Endothelial cell (in vitro differentiated cells): ENCODE measurements at places on chromosomes 13 and 19. TPM values are rescaled to one million over a fixed set of nuclear protein-coding genes. Genes with fewer than 3 reads are reported as not detected.

FFAR3 gene
- not detected for total RNA-seq

ZNF77 gene
- total RNA-seq, result 5.5 TPM

DNA sequence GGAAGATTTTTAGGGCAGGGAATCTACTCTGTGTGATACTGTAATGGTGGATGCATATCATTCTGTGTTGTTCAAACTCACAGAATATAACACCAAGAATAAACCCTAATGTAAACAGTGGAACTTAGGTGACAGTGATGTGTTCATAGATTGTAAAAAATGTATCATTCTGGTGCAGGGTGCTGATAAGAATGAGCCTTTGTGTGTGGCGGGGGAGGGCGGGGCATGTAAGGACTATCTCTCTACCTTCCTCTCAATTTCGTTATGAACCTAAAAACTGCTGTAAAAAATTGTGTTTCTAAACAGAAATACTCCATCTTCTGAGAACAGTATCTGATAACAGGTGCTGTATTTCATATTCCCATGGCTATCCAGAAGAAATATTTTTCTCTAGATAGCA is 35.6 kb downstream of the TNFRSF19 start:
- no peak for DNase-seq

MPHOSPH8 gene
- total RNA-seq, result 19.2 TPM

- DNase-seq, result no peak
Observed at GRCh38 chr13:81927347-81927746, 1586.4 kb upstream of the SPRY2 start.

- DNase-seq, result no peak
Observed at GRCh38 chr13:48167866-48168265, 65.1 kb upstream of the ITM2B start.

- no peak for DNase-seq
Observed at GRCh38 chr19:16591803-16592556, 19.8 kb upstream of the SLC35E1 start.

CGB8 gene
- total RNA-seq, result not detected

- no peak for DNase-seq
Observed at GRCh38 chr13:24842549-24843274, 78.7 kb downstream of the RNF17 start.

ZSCAN18 gene
- total RNA-seq, result 47.7 TPM

DNA sequence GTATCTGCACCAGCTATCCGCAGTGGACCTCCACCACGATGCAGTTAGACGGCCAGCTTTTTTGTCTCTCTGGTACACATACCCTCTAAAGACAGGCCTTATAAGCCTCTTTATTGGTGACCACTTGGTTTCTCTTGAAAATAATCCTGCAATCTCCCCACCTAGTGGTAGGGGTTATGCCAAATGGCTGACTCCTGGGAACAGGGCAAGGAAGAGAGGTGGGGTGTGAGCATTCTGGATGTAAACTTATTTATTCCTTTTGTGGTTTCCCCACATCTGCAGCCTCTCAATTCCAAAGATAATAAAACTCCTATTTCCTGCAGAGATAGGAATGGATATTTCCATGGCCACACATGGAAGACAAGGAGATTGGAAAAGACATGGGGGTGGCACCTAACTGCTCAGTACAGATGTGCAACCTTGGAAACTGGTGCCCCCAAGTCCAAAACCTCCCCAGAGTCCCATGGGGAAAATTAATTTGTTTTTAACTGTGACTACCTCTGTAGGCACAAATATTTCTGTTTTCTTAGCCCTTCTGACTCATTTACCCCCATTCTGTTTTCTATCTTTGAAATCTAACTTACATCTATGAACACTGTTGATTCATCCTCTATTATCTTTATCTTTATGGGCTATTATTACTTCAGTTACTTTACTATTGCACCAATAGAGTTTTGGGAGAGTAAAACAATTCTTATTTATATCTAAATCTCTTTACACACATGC is 112.7 kb upstream of the TSHZ3 start:
- no peak for DNase-seq

- no peak for DNase-seq
Observed at GRCh38 chr19:1434040-1434366, 4.2 kb upstream of the RPS15 start.

DNA sequence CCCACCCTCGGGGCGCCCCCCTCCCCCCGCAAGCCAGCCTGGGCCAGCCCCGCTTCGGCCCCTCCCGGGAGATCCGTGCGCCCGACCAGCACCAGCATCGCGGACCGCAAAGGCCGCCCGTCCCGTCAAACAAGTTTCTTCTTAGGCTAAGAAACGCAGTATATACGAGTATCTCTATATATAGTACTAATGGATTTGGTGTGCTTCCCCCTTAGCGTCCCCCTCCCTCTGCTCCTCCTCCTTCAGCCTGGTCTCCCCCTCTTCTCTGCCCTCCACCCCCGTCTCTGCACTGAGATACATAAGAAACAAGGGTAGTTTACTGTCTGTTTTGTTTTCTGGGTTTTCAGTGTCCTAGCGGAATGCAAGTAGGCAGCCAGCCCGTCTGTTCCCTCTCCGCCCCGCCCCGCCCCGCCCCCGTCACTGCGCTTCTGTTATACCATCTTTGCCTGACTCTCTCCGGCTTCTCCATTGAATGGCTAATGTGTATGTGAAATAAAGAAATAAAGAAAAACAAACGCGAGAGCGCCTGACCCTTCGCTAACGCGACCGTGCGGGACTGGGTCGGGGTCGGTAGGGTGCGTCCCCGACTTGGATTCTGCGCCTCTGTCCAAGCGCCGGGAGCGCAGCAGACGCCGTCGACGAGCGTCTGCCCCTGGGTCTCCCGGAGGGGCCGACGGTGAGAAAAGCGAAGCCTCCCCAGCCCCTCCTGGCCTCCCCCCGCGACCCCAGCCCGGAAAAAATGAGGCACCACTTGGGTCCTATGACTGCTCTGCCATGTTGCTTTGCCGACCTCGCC is 4.2 kb downstream of the LYL1 start:
- no peak for DNase-seq

DNA sequence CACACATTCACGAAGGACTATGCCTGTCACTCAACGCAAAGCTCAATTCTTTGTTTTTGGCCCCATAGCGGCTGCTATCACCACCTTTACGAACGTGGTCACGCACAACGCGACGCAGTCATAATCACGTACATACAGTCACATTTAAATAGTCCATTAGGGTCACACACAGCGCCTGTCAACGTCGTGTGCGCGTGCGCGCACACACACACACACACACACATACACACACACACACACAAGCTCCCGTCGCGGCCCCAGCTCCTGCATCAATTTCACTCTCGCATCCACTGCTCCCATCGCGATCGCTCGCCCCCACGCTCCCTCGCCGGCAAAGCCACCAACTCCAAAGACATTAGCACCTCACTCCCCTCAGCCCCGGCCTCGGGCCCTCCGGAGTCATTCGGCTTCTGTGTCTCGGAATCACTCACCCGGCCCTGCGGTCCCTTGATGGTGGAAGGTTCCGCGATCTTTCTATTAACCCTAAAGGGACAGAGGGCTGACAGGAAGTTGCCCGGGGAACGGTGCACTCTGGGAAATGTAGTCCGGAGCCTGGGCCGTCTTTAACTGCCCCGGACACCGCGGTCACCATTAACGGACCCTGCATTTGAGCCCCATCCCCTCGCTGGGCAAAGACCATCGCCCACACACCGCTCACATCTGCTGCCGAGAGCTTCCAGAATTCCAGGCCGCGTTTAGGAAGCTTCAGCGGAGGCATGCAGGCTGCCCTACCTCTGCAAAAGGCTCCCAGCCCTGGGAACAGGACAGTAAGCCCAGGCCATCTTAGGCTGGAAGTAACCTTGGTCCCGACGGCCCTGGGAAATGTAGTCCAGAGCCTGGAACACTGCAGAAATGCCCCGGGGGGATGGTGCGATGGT is at the start of gene ZNF790:
ZNF790 (minus strand) TSS at position 482 of the 878 bp plus-strand sequence. CDS start 12,768 bp downstream, outside the sequence.
- DNase-seq, result peak; percentile 74

- peak; percentile 18 for DNase-seq
Observed at GRCh38 chr13:85799097-85799582, at the start of gene SLITRK6. TSS of gene SLITRK6 (minus strand) at chr13:85799419. CDS start at chr13:85796508, 2,911 bp downstream.

- no peak for DNase-seq
Observed at GRCh38 chr19:18698321-18699167, 15.1 kb downstream of the CRTC1 start.
